ENCODE measurements at places on chromosomes 1 and 21.

- DNase-seq = no peak
Observed at GRCh38 chr1:14254251-14254650, 344.2 kb upstream of the KAZN start.

- no peak for DNase-seq
Observed at GRCh38 chr1:147791876-147792275, 31.5 kb upstream of the GJA5 start.

DNA sequence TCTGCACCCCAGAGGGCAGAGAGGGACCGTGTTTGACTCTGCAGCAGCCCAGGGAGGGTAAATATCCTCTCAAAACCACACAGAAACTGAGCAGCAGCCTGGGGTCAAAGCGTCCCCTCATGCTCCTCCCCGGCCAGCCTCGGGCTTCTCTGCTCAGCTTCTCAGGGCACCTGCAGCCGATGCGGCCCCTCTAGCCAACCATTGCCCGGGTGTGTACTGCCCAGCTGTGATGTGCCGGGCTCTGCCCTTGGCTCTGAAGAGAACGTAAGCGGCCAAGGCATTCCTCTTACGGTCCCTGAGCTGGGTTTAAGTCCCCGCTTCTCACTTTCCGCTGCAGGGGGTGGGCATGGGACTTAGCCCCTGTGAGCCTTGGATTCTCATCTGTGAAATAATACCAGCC is 5.5 kb downstream of the FAM131C start:
- DNase-seq = no peak

GRCh38 chr1:169631249-169631648 is 1.3 kb upstream of the SELP start:
- no peak for DNase-seq

DNA sequence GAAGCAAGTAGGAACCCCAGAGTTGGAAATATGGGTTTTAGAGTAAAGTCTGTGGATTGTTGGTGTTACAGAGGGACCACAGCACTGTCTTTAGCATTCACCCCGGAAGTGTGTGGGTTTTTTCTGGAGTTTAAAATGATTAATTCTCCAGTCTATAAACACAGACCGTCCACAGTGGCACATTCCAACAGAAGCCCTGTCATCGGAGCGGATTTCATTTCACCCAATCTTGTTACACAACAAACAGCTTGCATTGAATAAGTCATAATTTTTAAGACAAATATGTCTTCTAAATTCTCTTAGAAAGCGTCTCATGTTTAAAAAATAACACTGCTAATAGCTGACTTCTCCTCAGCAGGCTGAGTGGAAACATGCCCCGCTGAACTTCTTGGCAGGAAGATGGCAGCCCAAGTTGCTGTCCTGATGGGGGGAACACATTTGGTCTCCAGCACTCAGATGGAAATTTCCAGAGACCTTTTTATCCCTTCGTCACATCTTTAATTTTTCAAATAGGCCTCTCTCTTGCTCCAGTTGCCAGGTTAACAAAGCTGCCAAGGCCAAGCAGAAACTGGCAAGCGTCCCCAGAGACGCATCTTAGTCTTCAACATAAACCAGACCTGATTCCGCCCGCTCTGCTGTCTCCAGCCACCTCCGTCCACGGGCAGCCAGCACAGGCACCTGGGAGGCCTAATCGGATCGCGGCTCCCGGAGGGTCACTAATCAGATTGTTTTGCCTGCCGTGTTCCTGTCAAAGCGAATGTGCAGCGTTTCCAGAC is 28.8 kb upstream of the SLC19A1 start:
- DNase-seq = no peak

- no peak for DNase-seq
Observed at GRCh38 chr1:33586106-33586505, 113.7 kb downstream of the ZSCAN20 start.

DNA sequence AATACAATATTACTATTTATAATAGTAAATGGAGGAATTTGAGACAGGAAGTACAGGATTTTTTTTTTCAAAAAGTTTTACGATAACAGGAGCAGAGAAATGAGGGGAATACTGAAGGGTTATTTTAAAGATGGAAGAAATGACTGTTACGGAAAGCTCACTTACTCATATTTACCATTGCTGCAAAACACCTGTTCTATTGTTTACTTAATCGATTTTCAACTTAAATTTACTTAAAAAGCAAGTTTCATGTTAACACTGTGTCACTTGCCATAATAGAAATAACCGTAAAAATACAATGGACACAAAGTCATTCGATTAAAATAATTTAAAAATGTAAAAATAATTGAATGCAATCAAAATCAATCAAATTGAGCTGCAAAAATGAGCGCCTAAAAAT is 3.4 kb upstream of the EXO1 start:
- no peak for DNase-seq

DNA sequence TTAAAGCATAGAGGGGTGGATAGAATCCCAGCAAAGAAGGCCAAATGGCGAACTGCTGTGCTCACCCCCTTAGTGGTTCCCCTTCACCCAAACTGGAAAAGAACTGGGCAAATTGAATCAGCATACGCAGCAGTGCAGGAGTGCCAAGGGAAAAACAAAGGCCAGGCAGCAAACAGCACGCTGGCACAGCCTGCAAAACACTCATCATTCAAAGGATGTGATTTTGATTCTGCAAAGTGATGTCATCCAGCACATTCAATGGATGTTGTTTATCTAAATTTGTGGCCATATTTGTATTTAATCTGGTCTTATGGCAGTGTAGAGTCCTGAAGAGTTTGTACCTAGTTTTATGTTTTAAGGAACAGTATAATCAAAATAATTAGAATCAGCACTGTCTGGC is 71.8 kb upstream of the ECE1 start:
- no peak for DNase-seq
